ENCODE measurements at places on chromosomes 16 and 17. TPM values are rescaled to one million over a fixed set of nuclear protein-coding genes. Genes with fewer than 3 reads are reported as not detected.

DNA sequence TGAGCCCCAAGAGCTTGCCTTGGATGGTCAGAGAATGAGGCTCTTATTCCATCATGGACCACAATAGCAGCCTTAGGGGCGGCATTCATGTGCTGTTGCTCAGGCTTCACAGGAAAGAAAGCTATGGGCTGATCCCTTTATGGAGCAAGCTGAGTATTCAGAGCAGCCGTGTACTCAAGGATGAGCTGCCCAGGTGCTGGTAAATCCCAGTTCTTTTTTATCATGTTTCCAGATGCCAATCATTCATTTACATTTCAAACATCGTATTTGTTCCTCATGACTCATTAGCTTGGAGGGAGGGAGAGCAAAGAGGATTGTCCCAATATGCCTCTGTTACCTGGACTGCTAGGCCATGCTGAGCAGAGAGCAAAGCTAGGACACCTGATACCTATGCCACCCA is 475.7 kb downstream of the SHISA9 start:
- H3K4me3 ChIP-seq: no peak overlapping the region
- H3K36me3 ChIP-seq: no peaks in the 10 kb centered on the region
- H3K27me3 ChIP-seq: no peaks in the 10 kb centered on the region
- no peak for DNase-seq
- no peak overlapping the region for H3K27ac ChIP-seq
- H3K4me1 ChIP-seq: no peaks in the 10 kb centered on the region

DNA sequence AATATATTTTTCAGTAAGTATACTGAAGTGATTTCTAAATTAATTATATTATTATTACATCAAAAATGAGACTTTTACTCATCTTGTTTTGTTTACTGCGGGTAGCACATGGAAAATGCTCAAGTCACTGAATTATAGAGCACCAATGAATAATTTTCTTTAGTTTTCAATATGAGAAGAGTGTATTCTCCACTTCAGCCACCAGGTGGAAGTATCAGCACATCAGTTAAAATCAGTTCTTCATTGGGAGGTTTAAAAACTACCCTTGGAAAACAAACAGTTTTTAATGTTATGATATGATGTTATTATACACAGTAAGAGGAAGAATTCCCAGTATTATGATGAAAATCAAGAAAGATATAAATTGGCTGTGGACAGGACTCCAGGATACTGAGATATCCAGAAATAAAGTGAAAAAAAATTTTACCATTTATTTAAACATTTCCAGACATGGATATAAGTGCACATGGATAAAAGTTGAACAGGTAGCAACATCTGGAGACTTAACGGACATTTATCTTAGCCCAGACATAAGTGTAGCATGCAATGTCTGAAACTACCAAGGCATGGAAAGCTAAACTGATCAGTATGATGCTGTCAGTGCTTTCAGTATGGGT is 467.3 kb downstream of the KCNJ2 start:
- no peak overlapping the region for H3K27ac ChIP-seq
- DNase-seq: no peak
- H3K27me3 ChIP-seq: peaks cover 13% of the 10 kb centered on the region
- no peaks in the 10 kb centered on the region for H3K4me1 ChIP-seq

DNA sequence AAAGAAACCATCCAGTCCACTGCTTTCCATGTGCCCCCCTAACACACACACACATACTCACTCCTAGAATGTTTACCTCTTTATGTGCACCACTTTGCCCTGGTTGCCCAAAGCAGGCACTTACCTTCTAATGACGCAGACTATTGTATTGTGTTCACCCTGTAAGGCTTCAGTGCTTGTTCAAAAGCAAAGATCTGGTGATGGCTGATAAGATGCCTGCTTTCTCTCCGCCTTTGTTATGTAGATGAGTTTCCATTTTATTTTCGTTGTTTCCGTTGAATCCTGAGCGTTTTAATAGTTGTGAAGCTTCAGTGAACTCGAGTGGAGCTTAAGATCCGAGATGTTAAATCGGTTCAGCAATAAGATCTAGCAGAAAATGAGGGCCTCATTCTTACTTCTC is 452.7 kb downstream of the TMEM114 start:
- H3K36me3 ChIP-seq: no peaks in the 10 kb centered on the region
- H3K4me1 ChIP-seq: no peaks in the 10 kb centered on the region
- H3K27me3 ChIP-seq: no peaks in the 10 kb centered on the region

DNA sequence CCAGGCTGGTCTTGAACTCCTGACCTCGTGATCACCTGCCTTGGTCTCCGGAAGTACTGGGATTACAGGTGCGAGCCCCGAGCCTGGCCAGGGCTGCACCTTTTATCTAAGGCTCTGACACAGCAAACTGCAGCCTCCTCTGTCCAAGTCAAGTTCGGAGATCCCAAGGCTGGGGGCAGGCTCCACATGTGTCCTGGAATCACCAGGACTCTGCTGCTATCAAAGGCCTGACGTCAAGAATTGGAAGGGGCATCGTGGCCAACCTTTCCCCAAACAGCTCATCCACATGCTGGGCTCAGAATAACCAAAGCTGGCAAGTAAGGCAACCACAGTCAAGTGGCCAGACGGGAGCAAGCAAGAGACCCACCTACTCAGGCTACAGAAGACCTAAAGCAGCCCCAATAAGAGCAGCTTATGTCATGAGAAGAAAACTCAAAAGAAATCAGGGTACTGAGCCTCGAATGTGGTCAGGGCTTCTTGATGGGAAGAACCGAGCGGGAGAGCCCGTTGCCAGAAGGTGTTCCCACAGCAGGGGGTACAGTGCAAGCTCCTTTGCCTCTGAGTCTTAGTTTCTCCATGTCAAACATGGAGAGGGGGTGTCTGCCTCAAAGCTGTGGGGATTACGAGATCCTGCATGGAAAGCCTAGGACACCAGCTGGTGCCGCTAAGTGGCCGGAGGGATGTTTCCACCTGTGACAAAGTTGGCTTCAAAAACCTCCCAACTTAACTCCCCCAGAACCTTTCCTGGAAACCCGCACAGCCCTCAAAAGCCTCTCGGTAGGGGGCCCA is 7.9 kb downstream of the MYBBP1A start:
- H3K36me3 ChIP-seq: peaks cover 95% of the 10 kb centered on the region
- no peak overlapping the region for H3K4me3 ChIP-seq
- no peaks in the 10 kb centered on the region for H3K27me3 ChIP-seq
- DNase-seq: no peak
- no peak overlapping the region for H3K27ac ChIP-seq

GRCh38 chr17:1154704-1155103 is 25.1 kb downstream of the ABR start:
- H3K4me3 ChIP-seq: no peak overlapping the region
- peak; percentile 44 for DNase-seq
- H3K36me3 ChIP-seq: peaks cover 17% of the 10 kb centered on the region
- H3K27ac ChIP-seq: peak overlapping the region; percentile 9
- no peaks in the 10 kb centered on the region for H3K27me3 ChIP-seq

- H3K4me3 ChIP-seq: no peak overlapping the region
- H3K4me1 ChIP-seq: no peaks in the 10 kb centered on the region
Measured at GRCh38 chr17:51180486-51180885, 14.3 kb downstream of the NME2 start.

GRCh38 chr16:85281181-85281580 is 168.9 kb upstream of the CIBAR2 start:
- no peaks in the 10 kb centered on the region for H3K27me3 ChIP-seq
- no peaks in the 10 kb centered on the region for H3K36me3 ChIP-seq
- H3K4me3 ChIP-seq: no peak overlapping the region
- DNase-seq: no peak
- no peak overlapping the region for H3K27ac ChIP-seq

DNA sequence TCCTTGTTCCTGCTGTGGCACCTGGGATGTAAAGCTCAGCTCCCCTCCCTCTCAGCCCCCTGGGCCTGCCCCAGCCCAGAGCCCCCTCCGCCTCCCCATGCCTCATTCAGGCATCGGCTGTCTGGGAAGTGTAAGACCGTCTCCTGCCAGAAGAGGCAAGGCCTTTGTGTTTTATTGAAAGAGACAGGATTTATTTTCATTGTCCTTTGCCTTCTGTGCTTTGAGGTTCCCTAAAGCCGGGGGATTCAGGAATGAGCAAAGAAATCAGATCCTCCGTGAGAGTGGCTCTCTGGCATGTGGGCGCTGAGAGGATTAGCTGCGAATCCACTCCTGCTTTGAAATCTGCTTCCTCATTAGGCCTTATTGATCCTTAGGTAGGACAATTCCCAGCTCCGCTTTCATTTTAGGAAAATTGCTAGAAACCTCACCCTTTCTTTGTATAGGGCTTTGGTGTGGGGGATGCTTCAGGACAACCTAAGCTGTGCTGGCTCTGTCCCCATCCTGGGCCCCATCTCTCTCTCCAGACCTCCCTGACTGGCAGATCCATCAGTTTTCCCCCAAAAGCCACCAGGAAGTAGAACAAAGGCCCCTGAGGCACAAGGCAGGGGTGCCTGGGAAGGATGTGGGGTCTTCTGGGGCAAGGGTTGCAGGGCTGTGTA is 211.5 kb upstream of the TNRC6C start:
- H3K36me3 ChIP-seq: no peaks in the 10 kb centered on the region
- no peaks in the 10 kb centered on the region for H3K4me1 ChIP-seq
- no peak overlapping the region for H3K4me3 ChIP-seq
- H3K27ac ChIP-seq: no peak overlapping the region

DNA sequence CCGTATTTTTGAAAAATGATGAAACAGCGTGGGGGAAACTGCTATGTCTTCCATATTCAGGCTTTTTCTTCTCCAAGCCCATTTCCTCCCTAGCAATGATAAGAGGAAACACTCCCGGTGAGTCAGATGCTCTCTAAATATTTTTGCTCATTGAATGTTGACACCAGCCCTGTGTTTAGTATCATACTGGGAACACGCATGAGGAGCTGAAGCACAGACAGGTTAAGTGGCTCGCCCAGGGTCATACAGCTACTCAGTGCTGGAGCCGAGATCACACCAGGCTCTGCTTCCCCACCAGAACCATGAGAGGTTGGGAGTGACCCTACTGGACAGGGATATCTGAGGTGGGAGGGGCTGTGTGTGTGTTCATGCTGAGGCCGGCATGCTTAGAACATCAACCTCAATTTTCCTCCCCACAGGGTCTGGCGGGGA is 37.8 kb upstream of the ADGRG1 start:
- no peak overlapping the region for H3K4me3 ChIP-seq
- H3K27ac ChIP-seq: no peak overlapping the region
- peaks cover 12% of the 10 kb centered on the region for H3K27me3 ChIP-seq
- no peaks in the 10 kb centered on the region for H3K36me3 ChIP-seq
- DNase-seq: no peak

DNA sequence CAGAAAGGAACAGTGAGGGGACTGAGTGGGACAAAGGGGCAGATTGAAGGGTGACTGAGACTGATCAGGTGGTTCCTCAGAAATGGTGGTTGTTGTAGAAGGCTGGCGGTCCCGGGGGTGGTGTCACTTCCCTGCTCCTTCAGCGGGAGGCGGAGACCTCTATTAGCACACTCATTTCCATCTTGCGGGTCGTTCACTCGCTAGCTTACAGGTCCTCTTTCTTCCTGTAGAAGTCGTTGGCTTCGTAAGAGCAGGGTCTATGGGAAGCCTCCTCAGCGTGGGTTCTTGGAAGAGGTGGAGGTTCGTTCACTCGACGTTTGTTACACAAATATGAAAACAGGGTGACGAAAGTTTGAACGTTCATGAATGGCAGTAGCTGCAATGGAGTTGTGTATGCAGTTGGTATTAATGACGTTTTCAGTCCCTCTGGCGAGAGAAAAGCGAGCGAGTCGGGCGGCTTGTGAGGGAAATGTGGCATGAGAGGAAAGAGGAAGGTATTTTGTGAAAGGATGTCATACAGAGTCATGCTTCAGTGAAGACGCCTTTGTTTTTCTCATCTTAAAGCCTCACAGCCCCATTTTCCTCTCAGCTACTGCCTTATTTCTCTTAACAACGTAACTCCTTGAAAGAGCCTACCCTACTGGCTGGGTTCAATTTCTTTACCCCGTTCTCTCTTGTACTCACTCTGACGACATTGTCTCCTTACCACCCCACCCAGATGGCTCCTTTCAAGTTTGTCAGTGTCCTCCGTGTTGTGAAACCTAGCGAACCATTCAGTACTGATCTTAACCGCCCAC is 667 bp downstream of the EFCAB13 start:
- peak overlapping the region; percentile 82 for H3K4me3 ChIP-seq
- peak overlapping the region; percentile 96 for H3K27ac ChIP-seq
- DNase-seq: peak; percentile 65
- peaks cover 10% of the 10 kb centered on the region for H3K4me1 ChIP-seq

DNA sequence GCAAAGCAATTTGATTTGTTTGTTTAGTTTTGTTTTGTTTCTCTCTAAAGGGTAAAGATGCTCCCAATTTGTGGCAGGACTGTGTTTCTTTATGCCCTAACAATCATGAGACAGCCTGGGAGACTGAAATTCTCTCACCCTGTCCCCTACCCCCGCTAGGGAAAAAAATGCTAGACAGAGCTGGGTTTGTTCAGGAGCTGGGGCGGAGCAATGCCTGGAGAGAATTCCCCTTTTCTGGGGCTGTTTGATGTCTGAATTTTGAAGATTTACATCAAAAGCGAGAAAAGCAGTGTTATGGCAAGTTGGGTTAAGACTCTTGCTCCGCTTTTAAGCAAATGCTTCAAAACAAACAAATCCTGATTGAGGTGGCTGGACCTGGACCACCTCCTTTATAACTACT is 8.4 kb downstream of the MAF start:
- DNase-seq: no peak
- H3K27me3 ChIP-seq: peaks cover 15% of the 10 kb centered on the region
- H3K4me3 ChIP-seq: peak overlapping the region; percentile 79

GRCh38 chr17:45355087-45355486 is 38.3 kb upstream of the MAP3K14 start:
- H3K4me1 ChIP-seq: no peaks in the 10 kb centered on the region
- no peak overlapping the region for H3K27ac ChIP-seq
- no peak for DNase-seq
- no peaks in the 10 kb centered on the region for H3K36me3 ChIP-seq
- H3K27me3 ChIP-seq: no peaks in the 10 kb centered on the region
- no peak overlapping the region for H3K4me3 ChIP-seq

DNA sequence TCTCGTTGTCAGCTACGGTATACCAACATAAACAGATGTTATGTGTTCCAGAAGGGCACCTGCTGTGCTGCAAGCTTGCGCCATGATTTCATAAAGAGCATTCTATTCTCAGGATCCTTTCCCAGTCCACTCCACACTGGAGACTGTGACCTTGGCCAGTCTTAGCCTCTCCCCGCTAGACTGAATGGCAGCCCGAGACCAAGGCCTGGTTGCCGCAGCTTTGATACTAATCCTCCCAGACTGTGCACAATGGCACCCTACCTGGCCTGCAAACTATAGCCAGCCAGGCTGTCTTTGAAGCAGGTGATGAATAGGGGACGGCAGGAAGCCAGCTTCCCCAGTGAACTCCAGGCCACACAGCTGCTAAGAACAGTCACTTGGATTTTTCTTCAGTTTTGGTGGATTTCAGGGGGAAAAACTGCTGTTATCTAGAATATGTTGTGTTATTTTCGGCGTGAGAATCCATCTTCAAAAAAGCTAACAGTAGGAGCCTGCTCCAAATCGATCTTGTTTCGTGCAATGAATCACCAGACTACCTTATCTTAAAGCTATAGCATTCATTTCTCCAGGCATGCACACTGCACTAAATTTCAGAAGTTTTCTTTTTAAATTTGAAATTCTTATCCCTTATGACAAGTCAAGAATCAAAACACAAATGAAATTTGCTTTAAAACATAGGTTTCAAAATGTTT is 289.0 kb downstream of the CEP112 start:
- H3K27ac ChIP-seq: no peak overlapping the region
- no peak overlapping the region for H3K4me3 ChIP-seq
- H3K36me3 ChIP-seq: no peaks in the 10 kb centered on the region
- no peaks in the 10 kb centered on the region for H3K4me1 ChIP-seq
- no peak for DNase-seq
- H3K27me3 ChIP-seq: no peaks in the 10 kb centered on the region

Gene PRSS33
- total RNA-seq: not detected

Gene CXCL16
- 3.1 TPM for total RNA-seq

Gene PRSS27
- total RNA-seq: 0.11 TPM

Gene GUCY2D
- total RNA-seq: not detected

Measured in left ventricle myocardium inferior (tissue), 1 donor.